NCI-H2227 treated with DMSO at 0.1 percent for 48 hours (cell line): ENCODE measurements at places on chromosomes 2 and 18.

GRCh38 chr2:46979571-46979979 lies 64.0 kb upstream of the MCFD2 start:
- no peak for DNase-seq

DNA sequence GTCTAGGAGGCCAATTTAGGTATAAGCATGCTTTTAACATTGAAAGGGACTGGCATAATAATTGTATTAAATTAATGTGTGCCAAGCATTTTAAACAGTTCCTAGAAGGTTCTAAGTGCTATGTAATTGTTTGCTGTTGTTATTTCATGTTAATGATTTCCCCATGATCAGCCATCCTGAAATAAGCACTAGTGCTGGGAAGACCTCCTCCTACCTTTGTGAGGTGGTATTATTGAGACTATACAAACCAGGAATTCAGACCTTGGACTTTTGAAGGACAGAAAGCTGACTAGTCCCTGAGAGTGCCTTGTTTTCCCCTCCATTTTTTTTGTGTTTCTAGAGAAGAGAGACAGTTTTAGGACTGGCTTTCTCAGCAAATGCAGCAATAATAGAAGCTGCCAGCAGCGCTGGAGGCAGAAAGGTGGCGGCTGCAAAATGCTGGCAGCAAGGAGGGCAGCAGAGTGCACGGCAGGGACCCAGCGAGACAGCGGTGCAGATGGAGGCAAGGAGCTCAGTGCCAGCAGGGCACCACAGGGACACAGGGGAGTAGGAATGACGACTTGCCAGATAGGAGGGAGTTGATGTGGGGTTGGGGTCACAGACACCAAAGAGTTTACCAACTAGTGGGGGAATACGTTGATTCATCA lies 25.3 kb downstream of the NABP1 start:
- DNase-seq, result no peak

DNA sequence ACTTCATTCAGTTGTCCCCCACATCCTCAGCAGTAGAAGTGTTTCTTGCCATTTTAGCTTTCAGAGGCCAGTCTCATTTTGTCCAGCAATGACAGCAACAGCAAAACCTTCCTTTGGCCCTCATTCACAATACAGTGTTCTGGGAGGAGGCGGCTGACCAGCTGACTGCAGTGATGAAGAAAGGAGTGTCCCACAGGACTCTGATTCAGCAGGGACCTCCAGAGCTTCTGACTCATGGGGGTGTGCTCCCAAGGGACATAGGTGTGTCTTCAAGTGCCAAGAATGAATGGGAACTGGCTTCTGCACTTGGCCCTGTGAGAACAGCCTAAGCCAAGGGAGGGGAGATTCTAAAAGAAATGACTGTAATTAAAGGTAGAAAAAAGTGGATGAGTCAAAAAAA lies 147.0 kb upstream of the PELI1 start:
- no peak for DNase-seq

DNA sequence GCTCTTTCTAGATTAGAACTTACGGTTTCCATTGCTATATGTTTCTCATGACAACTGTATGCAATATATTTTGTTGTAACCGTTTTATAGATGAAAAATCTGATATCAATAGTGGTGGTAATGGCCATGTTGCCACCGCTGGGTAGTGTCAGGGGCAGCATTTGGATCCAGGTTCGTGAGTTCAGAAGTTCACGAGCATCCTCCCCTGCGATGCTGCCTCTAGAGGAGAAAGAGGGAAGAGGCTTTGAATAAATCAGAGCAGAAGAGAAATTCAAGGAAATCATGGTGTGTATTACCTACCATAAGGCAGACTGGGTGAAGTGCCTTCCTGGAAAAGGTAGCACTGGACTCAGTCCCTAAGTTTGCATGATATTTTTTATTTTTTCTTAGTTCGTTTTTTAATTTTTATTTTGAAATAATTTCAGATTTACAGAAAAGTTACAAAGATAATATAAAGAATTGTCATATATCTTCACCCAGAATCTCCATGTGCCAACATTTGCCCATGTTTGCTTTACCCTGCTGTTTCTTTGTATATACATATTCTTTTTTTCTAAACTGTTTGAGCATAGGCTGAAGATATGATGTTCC lies 3.3 kb upstream of the ZBTB7C start:
- peak; percentile 20 for DNase-seq

DNA sequence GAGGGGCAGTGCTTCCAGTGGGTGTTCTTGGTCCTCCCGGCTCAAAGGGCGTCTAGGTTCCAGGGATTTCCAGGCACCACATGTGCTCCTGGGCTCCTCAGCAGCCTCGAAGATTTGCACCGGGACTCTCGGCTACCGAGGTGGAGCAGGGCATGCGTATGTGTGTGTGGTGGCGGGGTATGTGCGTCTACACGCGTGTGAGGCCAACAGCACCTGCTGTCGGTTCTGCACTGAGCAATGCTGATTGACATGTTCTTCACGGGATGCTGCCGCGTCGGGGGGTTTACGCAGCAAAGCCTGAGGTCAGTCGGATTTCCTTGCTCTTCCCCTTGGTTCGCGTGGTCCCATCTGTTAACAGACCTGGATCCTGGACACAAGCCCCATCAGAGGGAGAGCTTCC lies 119.8 kb downstream of the NDUFA10 start:
- no peak for DNase-seq

GRCh38 chr18:3541549-3542386 lies 91.8 kb downstream of the TGIF1 start:
- no peak for DNase-seq

- no peak for DNase-seq
These were observed 50.0 kb downstream of the KCNG2 start for GRCh38 chr18:79847606-79848293.

GRCh38 chr18:26574958-26575864 lies 26.9 kb upstream of the KCTD1 start:
- DNase-seq, result peak; percentile 10

GRCh38 chr18:55912071-55912470 lies 324.1 kb upstream of the TCF4 start:
- no peak for DNase-seq

DNA sequence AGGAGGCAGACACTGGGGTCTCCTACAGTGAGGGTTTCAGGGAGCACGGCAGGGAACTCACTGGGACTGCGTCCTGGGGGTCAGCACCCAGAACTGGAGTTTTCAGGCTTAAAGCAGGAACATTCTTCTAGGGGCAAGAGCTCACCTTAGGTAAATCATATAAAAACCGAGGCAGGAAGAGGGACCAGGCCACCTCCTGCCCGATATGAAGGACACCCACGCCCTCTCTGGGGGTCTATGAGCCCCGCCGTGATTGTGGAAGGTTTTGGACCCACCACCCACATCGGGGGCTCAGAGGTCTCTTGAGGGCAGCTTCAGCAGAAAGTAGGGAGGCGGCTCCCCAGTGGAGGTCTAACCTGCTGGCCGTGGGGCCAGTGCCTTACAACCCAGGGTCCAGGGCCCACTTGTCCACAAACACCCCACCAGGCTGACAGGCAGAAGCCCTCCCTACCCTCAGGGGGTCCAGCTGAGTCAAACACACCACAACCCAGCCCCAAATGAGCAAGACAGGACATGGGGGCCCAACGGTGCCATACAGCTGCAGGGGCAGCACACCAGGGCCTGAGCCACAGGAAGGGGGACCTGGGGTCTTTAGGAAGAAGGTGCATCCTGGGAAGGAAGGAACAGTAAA lies 25.3 kb downstream of the CROCC2 start:
- DNase-seq, result no peak

DNA sequence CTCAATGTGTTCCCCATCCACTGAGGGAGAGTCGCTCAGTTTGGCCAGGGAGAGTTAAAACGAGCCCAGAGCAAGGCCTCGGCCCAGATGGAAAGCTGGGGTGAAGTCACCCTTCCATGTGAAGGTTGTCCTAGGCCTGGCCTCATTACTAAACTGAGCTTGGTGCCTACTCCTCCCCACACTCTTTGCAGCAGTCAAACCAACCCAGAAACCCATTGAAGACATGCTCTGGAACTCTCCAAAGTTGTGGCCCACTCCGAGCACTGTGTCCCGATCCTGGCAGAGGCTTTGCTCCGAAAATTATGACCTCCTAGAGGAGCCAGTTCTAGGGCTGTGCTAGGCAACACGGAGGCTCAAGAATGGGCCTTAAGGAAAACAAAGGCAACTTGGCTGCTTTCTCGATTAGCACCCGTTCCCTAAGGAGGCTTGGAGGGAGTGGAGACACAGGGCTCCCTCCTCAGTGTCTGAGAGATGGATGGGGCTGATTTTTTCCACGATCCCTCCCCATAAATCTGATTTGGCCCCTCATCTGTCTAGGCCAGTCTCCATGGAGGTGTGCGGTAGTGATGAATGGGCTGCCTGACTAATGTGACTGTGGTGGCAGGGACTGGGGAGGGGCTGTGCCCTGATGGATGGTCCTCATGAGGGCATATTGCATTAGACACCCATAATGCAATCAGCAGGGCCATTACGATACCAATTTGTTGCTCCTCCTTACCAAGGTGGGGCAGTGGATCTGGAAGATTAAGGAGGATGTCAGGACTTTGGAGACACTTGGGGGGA lies 11.7 kb upstream of the CYP26B1 start:
- no peak for DNase-seq

- DNase-seq, result no peak
These were observed 40.0 kb downstream of the DNMT3A start for GRCh38 chr2:25301453-25302352.

DNA sequence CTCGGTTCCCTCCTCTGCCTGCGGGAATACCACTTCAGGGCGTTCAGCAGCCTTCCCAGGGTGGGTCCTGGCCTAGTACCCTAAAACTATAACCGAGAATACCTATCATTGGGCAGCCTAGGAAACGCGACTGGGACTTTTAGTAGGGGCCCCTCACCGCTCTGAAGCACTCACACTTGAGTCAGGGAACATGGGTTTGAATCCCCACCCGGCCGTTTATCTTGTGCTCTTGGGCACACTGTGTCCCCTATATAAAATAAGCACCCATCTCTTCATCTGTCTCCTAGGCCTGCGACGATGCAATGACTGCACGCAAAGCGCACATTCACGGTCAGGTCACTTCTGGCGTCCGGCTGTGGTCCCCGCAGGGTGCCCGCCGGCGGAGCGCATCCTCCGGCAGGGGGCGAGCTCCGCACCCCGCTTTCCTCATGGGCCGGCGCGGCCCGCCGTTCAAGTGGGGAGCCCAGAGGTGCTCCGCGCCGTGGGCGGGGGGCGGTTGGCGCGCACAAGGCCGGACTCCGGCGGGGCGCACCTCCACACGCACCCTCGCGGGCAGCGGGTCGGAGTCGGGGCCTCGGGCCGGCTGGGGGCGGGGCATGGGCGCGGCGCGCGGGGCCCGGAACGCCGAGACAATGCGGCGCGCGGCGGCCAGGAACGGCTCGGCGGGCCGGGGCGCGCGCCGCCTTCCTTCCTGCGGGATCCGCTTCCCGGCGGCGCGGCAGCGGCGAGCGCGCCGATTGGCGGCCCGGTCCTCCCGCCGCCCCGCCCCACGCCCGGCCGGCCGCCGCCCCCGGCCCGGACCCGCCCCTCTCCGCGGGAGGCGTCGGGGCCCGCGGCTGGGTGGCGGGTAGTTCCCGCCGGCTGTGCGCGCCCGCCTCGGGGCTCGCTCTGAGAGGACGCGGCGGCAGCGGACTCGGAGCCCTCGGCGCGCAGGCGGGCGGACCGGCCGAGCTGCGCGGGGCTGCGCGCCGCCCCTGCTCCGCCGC lies at the start of gene ASAP2:
ASAP2 (plus strand) TSS at position 850 of the 986 bp plus-strand sequence. CDS start 293 bp downstream, outside the sequence.
- DNase-seq, result peak; percentile 62

DNA sequence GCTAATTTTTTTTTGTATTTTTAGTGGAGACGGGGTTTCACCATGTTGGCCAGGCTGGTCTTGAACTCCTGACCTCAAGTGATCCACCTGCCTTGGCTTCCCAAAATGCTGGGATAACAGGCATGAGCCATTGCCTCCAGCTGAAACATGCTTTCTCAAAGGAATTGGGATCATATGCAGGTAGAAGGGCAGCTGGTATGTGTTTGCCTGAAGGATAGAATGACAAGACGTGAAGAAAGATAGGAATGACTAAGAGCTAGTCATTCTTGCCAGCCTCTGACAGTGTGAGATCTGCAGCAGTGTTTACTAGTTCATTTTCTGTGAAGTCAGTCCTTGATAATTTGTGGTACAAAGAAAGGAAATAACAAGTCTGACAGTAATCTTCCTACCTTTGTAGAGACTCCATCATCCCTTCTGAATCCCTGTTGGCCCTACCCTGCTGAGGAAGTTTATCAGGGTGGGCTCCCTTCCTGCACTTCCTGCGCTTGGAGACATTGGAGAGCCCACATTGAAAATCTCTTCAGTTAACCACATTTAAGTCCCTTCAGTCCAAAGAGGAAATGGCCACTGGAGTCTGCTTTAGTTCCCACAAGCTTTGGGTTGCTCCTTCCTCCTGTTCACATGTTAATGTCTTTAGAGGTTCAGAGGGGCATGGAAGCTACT lies 14.7 kb downstream of the CFLAR start:
- DNase-seq, result no peak

DNA sequence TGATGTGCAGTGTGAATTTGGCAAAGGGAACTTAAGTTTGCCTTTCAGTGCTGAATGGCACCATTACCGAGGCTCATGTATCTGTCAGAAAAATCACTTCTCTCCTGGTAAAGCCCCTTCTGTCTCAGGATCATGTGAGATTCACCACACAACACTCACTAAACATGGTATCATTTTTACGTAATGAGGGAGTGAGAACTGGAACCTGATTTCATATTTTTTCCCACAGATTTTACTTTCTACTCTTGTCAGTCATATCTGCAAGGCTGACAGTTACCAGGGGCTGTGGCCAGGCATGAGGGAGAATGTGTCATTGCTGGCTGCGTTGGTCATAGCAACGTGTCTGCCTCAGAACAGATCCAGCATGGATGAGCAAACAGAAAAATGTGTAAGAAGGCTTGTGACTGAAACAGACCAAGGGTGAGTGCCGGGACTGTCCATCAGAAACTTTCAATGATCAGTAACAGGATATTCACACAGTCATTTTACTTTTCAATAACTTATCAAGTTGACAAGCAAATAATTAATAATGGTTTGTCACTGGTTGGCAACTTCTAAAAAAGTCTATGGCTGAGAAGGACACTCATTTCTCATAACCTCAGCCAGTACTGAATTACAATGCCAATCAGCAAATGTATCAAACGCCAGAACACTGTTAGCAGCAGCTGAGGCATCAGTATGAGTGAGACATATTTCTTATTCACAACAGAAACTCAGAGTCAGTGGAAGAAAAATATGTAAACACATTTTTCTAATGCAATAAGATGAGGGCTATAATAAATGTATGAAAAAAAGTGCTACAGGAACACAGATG lies 100.5 kb downstream of the CDC42EP3 start:
- DNase-seq, result no peak

- DNase-seq, result no peak
These were observed 15.8 kb downstream of the TMEM200C start for GRCh38 chr18:5879479-5879882.

- no peak for DNase-seq
These were observed 5.2 kb upstream of the RUFY4 start for GRCh38 chr2:218063896-218064295.

DNA sequence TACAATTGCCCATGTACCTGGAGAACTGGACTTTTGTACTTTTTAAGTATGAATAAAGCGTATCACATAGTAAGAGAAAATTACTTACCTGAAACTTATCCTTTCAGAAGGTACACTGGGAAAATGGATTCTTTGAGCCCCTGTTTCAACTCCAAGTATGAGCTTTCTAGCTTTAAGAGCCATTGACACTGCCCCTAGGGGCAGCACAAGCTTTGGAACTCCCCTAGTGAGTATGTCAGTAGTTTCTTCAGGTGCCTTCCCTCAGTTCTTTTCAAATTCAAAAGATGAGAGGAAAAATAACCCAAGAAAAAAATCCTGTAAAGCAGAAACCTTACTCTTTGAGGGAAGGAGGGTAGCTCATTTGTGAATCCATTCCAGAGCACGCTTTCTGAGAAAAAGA lies 124.1 kb downstream of the MEMO1 start:
- DNase-seq, result no peak
